ENCODE measurements at places on chromosomes 5 and 9.

GRCh38 chr9:14326264-14326826 is 12.4 kb upstream of the NFIB start:
- DNase-seq, result no peak

- no peak for DNase-seq
Measured at GRCh38 chr5:180104168-180104530, 32.6 kb upstream of the RNF130 start.

GRCh38 chr5:151245680-151246219 is 7.2 kb upstream of the GM2A start:
- DNase-seq, result no peak

DNA sequence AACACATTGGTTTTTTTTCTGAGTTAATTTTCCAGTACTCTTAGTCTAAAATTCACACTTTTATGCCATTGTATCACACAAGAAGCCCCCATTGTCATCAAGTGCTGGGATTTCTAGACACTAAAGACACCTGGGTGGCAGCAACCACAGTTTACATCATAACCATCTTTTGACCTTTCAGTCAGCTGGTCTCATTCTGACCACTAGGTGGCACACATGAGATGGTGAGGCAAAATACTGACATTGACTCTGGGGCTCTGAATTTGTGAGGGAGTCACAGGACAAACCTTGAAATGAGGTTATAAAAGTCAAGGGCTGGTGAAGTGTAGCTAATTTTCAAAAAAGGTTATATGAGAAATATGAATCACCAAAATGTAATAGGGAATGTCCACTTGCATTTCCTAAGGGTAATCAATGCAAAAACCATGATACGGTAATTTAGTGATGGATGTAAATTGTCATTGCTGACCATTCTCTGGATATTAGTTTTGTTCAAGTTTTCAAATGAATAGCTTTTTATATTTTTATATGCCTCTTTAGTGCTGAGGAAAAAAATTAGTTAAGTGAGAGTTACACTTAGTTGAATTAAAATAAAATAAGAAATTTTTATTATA is 229.4 kb downstream of the DMAC1 start:
- peak; percentile 81 for DNase-seq

DNA sequence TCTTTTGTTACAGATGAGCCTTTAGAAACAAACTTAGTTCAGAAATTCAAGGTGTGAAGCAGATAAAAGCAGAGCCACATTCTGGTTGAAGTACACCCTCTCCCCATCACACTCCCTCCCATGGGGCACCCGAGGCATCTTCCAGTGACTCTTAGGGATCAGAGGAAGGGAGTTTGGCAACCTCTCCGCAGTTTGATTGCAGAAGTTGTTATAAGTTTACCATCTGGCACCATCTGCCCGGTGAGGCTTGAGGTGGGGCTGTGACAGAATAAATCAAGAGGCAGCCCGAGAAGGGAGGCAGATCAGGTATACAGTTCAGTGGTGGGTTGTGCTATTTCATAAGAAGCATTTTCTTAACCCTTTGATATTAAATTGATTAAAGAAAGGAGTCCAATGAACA is 458.6 kb upstream of the CLINT1 start:
- no peak for DNase-seq

GRCh38 chr5:57693488-57694305 is 211.1 kb upstream of the ACTBL2 start:
- no peak for DNase-seq

- no peak for DNase-seq
Measured at GRCh38 chr9:37218800-37219425, 98.5 kb downstream of the ZCCHC7 start.

GRCh38 chr9:97543561-97543960 is 42.1 kb downstream of the TMOD1 start:
- no peak for DNase-seq

- DNase-seq, result no peak
Measured at GRCh38 chr9:108783731-108784495, 71.9 kb downstream of the ACTL7B start.

GRCh38 chr9:131734165-131734610 is 5.7 kb downstream of the RAPGEF1 start:
- DNase-seq, result no peak

DNA sequence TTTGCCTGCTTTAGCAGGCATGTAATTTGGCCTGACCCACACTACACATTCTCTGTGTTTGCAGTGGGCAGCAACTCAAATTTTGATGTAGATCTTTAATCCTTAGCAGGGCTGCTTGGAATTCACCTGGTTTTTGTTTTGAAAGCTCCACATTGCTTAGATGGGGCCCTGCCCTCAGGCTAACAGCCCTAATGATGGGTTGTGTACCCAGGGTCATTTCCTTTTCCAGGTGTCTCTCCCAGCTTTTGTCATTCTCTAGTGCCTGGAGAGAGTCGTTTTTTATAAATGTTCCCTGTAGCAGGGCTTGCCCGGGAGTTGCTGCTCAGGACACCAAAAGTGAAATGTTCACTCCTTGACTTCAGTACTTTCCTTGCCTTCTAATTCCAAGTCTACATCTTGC is 126.3 kb downstream of the TRIO start:
- DNase-seq, result no peak

GRCh38 chr5:76291305-76292077 is 111.6 kb upstream of the IQGAP2 start:
- DNase-seq, result no peak

GRCh38 chr5:57317341-57317740 is 143.5 kb downstream of the GPBP1 start:
- DNase-seq, result no peak

DNA sequence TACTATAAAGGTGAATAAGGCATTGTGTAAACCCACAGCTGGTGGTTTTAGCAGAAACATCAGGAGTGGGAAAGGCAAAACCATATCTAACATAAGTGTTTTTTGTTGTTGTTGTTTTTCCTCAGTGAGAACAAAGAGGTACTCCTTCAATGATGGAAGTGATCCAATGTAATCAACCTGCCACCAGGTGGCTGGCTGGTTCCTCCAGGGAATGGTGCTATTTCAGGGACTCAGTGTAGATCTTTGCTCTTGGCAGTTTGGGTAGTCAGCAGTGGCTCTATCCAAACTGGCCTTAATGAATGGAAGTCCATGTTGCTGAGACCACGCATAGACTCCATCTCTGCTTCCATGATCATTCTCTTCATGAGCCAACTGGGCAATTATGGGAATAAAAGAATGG is 10.8 kb downstream of the DMRTA1 start:
- DNase-seq, result no peak

- DNase-seq, result no peak
Measured at GRCh38 chr5:124935065-124935464, 188.6 kb upstream of the ZNF608 start.

- DNase-seq, result no peak
Measured at GRCh38 chr5:87650284-87650683, 237.6 kb upstream of the CCNH start.

DNA sequence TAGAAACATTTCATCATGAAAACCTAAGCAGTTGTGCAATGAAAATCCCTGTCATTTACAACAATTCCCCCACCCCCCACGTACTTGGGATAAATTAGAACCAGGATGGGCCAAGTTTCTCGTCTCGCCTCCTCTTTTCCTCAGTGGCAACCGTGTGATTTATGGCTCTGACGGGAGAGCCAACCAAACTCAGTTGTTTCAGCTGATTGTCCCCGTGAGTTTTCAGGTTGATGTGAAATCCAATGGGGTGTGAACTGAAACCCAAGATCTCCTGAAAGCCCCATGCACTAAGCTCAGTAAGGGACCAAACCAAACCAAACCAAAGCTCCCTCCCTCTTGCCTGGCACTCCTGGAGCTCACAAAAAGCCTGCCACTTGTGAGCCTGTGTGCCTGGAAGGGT is 138.7 kb upstream of the SLC24A2 start:
- DNase-seq, result no peak

GRCh38 chr5:15695215-15695731 is 195.3 kb downstream of the FBXL7 start:
- DNase-seq, result no peak

GRCh38 chr9:27181381-27181780 is 72.4 kb downstream of the TEK start:
- no peak for DNase-seq

DNA sequence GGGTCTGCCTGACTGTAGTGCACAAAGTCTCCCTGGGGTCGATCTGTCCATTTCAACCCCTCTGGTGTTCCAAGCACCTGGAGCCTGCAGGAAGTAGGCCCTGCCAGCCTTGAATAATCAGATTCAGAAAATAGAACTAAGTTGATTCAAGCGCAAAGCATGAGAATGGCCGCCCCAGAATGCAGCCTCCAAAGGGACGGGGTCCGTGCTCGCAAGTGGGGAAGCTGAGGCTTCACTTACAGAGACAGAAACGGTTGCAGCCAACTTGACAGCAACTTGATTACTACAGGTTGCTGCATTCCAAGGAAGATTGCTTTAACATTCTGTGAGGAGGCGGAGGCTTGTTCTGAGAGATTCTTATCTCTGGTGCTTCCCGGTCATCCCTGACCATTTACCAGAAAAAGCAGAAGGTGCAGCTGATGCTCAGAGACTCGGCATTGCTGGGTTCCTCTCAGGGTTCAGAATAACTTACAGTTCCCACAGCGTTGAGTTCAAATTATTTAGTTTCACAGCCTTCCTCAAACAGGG is 14.9 kb upstream of the LRRC14B start:
- DNase-seq, result no peak

GRCh38 chr9:96327694-96328352 is 25.8 kb upstream of the HSD17B3 start:
- DNase-seq, result peak; percentile 61

GRCh38 chr9:110877374-110877773 is 160.9 kb downstream of the LPAR1 start:
- DNase-seq, result no peak

- DNase-seq, result peak; percentile 56
Measured at GRCh38 chr9:89000371-89000781, 9.1 kb downstream of the S1PR3 start.

GRCh38 chr5:64315778-64316177 is 150.1 kb downstream of the RNF180 start:
- no peak for DNase-seq

- peak; percentile 85 for DNase-seq
Measured at GRCh38 chr9:135602789-135603481, 36.4 kb downstream of the GLT6D1 start.

DNA sequence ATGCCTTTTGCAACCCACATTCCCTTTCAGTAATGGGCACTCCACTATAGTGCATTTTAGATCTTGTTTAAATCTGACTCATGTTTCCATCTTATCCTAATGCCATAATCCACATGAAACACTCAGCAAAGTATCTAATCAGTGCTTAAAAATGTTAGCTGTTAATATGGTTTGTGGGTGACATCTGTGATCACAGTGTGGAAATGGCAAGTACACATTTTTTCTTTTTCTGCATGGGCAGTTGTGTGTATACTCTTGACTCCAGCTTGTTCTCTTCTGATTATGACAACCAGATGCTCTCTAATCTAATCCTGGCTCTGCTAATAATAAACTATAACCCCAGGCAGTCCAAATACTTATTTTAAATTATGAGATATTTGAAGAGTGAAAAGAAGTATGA is 103.3 kb downstream of the EDIL3 start:
- DNase-seq, result no peak

DNA sequence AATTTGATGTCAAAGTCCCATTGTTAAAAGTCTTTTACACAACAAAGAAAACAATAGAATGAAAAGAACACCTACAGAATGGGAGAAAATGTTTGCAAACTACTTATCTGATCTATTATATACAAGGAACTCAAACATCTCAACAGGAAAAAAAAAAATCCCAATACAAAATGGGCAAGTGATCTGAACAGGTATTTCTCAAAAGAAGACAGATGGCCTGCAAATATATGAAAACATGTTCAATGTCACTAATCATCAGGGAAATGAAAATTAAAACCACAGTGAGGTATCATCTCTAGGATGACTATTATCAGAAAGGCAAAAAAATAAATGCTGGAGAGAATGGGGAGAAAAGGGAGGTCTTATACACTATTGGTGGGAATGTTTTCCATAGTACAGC is 301.8 kb downstream of the ARHGAP26 start:
- DNase-seq, result no peak

DNA sequence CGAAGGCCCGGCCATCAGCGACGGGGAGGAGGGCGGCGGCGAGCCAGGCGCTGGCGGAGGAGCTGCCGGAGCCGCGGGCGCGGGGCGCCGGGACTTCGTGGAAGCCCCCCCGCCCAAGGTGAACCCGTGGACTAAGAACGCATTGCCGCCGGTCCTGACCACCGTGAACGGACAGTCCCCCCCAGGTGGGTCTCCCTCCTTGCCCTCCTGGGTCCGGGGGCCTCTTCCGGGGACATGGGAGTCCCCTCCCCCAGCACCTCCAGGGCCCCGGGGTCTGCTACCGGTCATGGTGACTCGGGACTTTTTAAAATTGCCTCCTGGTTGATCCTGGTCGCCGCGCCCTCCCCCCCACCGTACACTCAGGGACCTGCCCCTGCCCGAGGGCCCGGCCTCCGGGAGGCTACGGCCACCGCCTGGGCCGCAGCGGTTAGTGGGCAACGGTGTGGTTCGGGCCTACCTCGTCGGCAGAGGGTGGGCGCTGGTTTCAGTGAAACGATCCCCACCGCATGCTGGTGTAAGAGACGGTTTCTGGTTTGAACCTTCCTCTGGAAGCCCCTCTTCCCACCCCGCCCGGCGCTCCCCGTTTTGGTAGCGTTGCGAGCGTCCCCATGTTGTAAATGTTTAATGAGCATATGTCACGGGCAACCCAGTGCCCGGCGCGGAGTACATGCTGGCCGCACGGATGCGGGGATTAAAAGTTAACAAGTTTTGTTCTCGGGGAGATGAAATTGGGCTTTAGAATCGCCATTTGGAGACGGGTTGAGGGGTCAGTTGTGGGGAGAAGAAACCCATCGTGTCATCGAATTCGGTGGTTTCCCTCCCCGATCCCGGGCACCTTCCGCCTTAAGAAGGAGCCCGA is 1.1 kb downstream of the LARP1 start:
- DNase-seq, result peak; percentile 78

DNA sequence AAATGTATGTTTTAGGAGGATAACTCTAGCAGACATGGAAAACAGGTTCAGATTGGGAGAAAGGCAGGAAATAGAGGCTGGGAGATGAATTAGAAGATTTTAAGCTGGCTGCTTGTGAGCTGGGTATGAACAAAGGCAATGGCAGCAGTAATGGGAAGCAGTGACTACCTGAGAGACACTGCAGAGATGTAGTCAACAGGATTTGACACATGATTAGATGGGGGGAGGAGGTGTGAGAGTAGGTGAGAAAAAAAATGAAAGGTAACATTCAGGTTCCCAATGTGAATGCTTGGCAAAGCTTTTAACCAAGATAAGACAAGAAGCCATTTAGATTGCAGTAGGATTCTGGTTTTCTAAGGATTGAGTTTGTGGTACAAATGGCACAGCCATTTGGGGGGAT is 22.8 kb upstream of the IFNE start:
- no peak for DNase-seq

DNA sequence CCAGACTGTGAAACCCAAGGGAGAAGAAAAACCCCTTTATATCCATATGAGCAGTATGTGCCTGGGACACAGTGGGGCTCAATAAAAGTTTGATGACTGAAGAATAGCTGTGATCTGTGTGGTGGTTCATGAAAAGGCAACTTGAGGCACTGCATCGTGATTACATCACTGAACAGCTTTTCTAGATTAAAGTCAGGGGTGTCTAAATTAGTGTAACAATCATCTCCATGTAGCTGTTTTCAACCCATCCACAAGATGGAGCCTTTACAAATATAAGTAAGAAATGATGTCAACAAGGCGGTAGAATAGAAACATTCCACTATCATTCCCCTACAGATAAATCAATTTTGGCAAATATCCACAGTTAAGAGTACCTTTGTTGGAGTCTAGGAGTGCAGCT is 55.5 kb downstream of the PRRC1 start:
- DNase-seq, result no peak

GRCh38 chr9:91515074-91515687 is 91.5 kb upstream of the NFIL3 start:
- no peak for DNase-seq
